Stimulated activated CD8-positive, alpha-beta memory T cell treated with anti-CD3 and anti-CD28 coated beads, Interleukin-2, amount 100 ng/mL, for 1 hour (primary cell): ENCODE measurements at places on chromosomes 2 and 18.
A peak's percentile ranks its signal among the peaks of the same experiment; 100 is the strongest.

DNA sequence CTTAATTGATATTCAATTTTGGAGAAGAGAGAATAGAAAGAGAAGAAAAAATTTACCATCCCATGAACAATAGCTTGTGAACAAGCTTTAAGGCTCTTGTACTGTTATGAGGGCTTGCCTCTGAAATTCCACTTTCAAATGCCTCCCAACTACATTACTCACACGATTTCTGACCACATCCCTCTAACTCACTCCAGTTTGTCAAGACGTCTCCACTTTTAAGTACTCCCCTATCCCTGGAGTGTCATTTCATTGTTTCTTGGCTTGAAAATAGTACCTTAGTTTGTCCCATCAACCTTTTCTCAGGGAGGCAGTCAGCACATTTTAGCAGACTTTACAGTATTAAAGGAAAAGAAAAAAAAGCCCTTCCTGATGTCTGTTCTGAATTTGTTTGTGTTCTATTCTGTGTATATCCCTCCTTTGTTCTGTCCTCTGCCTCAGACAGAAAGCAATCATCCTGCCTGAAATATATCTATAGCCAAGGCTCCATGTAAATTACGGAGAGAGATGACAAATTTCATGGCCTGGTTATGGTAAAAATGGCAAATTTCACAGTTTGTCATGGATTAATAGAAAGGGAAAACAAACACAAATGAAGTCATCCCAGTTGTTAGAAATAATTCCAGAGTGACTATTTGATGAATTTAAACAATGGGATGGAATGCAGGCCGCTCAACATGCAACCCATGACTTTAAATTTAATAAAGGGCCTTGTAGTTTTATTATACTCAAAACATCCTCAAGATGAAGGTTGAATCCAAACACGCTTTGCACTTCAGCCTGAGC, 228.8 kb downstream of the ETAA1 start:
- DNase-seq, result no peak

- DNase-seq, result no peak
Observed at GRCh38 chr18:51621864-51622160, 424.3 kb upstream of the MEX3C start.

DNA sequence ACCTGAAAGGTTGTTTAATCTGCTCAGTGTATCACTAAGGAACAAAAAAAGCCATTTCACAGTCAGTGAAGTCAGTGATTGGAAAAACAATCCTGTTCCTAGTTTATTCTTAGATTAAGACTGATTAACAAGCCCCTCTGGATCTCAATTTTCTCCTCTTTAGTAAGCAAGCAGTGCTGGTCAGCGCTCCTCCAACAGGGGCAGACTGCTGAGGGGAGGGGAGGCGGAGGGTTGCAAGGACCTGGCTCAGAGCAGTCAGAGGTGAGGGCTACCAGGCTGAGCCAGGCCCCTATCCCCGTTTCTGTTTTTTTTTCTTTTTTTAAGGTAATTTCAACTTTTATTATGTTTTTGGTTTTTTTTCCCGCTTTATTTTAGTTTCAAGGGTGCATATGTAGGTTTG, 24.7 kb upstream of the KCNS3 start:
- DNase-seq, result no peak

GRCh38 chr2:219509780-219510511, 4.3 kb upstream of the ASIC4 start:
- peak; percentile 12 for DNase-seq

DNA sequence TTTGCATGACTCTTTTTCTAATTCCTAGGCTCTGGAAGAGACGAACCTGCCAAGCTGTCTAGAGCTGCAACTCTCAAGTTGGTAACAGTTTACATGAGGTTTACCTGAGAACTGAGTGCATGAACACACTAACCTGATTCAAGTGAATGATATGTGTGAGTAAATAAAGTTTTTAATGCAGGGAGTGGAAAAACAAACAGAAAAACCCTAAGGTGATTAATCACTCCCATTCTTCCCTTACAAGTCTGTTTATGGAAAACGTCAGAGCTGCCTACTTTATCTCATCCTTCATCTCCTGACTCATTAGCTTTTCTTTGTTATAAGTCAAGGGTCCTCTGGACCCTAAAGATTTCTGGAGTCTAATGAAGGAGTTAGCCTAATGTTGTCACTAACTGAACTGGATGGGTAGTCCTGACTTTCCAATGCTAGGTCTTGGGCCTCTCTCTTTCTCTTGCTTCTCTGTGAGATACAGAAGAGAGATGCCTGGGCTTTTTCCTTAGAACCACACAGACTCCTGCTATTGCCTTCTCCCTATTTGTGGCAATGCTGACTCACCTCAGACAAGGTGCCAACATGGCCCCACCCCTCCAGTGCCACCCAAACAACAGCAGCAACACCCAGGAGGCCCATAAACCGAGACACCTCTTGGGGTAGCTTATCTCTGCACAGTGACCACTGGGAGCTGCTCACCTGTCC, 952.4 kb downstream of the EPHA4 start:
- no peak for DNase-seq

DNA sequence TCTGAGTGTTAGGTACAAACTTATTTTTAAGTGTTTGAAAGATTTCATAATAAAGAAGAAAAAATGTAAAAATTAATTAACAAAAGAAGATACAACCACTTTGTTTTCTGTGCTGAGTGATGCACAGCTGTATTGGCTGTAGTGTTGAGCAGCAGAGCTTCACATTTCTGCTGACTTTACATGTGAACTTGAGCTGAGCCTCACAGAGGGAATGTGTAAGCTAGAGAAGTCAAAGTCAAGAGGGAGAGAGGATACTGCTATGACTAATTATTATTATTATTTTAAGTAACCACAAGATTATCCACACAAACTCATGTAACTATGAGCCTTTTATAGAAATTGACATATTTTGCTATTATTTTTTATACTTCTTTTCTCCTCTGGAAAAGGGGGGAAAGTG, 159.1 kb upstream of the ZSWIM2 start:
- no peak for DNase-seq

- DNase-seq, result no peak
Observed at GRCh38 chr2:121698318-121698930, 38.3 kb downstream of the NIFK start.

DNA sequence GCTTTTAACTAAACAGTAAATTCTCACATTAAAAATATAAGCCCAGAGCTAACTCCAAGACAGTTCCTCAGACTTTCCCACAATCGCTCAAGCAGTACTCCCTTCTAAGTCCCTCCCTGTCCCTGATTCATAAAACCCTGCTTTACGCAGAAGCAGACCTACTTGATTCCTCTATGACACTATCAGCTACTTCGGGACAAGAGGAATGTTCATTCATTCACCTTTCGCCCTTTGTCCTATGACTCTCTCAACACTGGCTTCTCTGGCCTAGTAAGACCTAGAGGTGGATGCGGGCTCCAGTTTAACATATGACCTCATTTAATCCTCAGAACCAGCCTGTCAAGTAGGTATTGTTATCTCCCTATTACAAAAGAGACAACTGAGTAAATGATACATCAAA, 10.2 kb downstream of the LPIN2 start:
- no peak for DNase-seq

DNA sequence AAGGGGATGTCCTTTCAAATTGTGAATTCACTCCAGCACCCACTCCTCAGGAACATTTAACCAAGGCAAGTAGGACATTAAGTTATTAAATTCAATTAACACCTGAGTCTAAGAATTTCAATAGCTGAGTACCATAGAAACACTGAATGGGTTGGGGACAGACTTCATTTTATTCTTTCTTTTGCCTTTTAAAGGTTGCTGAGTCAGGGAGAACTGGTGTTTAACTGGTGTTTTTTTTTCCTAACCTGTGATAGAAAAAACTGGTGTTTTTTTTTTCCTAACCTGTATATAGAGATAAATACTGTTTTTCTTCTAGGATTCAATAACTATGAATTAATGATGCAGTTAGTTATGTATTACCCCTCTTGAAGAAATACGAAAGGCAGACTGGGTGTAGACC, 38.9 kb downstream of the TTC27 start:
- DNase-seq, result no peak

GRCh38 chr2:101823347-101823791, 125.9 kb downstream of the MAP4K4 start:
- DNase-seq, result peak; percentile 46

DNA sequence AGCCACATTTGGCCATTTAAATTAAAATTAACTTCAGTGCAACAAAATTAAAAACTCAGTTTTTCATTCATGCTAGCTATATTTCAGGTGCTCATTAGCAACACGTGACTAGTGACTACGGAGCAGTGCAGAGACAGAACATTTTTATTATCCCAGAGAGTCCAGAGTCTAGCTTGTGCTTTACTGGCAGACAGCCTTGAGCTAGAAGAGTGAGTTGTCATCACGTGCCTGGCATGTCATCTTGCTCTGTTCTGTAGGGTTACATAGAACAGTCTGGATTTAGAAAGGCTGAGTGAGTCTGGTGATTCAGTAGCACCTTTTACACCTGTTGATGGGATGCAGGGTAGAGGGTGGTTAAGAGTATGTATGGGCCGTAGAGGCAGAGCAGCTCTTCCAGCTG, 136.9 kb upstream of the IL1R2 start:
- no peak for DNase-seq

- no peak for DNase-seq
Observed at GRCh38 chr2:43196768-43197587, 29.4 kb downstream of the ZFP36L2 start.

DNA sequence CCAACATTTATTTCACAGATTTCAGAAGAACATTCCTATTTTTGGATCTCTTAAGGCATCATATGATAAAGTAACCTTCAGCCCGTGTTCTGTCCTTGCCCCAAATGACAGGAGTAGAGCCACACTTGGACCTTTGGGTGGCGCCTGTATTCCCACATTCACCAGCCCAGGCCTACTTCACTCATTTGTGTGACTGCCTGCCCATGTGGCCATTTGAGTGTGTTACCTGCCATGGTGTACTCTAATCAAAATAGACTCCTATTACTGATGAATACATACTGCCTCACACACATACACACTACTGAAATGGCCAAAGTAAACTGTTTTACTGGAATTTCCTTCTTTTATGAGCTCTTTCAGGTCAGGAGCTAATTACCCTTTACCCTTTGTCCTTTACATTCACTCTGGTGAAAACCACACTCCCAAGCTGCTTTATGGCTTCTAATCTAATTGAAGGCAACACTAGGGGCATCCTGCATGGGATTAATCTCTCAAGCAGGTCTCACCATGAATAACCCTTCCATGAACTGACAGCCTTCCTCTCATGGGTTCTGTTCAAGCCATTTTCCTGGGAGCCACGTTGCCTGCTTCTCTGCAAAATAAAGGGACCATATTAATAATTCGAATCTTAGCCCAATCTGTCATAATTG, 271.0 kb upstream of the GALNT5 start:
- DNase-seq, result no peak

GRCh38 chr2:28199995-28200679, 192.5 kb upstream of the FOSL2 start:
- no peak for DNase-seq

GRCh38 chr2:54088191-54088634, 27.2 kb upstream of the ACYP2 start:
- DNase-seq, result no peak

- DNase-seq, result no peak
Observed at GRCh38 chr2:29691391-29691950, 229.9 kb downstream of the ALK start.

GRCh38 chr2:1967242-1968208, 223.2 kb upstream of the PXDN start:
- no peak for DNase-seq

- no peak for DNase-seq
Observed at GRCh38 chr2:230329946-230330605, 3.1 kb downstream of the SP140L start.

GRCh38 chr2:15639323-15640251, 47.9 kb downstream of the DDX1 start:
- DNase-seq, result no peak

DNA sequence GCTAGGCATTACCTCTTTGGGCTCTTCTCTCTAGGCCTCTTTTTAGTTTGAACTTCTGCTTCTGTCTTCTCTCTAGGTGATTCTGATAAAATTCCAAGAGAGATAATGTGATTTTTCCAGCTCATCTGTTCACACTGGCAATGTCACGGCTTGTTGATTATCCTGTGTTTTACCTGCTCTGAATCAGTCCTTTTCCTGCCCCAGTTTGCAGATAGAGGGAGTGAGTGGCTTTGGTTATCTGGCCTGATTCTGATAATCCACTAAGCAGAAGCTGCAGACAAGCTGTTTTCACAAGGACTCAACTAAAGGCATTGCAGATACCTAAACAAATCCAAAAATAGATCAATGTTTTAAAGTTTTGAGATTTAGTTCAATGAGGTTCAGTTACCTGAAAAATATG, 111.9 kb downstream of the DCC start:
- no peak for DNase-seq

DNA sequence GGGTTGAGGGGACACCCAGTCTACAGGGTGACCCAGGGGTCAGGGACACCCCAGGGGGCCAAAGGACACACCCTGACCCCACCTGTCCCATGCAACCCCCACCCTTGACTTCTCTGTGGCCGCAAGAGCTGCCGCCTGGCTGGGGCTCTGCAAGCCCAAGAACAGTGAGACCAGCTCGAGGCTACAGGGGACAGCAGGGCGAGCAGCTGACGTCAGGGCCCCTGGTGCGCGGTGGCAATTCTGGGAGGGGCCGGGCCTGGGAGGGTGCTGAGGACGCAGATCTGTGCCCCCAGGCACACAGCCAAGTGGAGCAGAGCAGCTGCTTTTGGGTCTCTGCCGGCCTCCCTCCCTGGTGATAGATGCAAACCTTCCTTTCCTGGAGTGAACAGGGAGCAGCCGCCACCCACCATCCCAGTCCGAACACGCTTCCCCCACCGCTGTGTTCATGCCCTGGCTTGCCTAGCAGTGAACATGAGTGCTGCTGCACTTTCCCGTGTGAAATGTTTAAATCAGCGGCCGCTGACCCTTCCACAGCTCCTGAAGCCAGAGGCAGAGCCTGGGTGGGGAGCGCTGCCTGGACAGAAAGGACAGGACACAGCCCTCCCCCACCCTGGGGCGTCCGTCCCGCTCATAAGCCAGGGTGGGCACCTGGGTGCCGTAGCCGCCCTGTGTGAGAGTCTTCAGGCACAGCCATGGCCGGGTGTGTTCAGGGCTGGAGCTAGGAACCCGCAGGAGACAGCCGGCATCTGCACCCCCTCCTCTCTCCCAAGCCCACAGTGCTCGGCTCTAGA, 46.9 kb downstream of the SLC66A2 start:
- DNase-seq, result no peak

- no peak for DNase-seq
Observed at GRCh38 chr2:80894486-80894885, 589.9 kb upstream of the LRRTM1 start.

DNA sequence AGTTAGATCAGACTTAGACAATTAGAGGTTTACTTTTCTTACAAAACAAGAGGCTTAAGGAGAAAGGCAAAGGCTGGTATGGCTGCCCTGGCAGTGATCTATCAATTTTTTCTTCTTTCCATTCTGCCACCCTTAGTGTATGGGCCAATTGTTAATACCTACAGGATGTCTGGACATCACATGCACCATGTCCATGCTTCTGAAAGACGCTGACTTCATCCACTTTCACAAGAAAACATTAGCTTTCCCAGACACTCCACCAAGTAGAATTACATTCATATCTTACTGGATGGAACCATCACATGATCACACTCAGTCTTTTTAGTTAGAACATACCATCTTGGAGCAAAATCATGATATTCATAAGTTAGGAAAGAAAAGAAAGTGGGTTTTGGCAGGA, 120.9 kb downstream of the ARHGAP28 start:
- DNase-seq, result no peak

- DNase-seq, result no peak
Observed at GRCh38 chr2:12803607-12804006, 86.9 kb downstream of the TRIB2 start.

- no peak for DNase-seq
Observed at GRCh38 chr2:74659462-74659861, 5.4 kb downstream of the SEMA4F start.
